ENCODE measurements at places on chromosomes 7 and 10.

DNA sequence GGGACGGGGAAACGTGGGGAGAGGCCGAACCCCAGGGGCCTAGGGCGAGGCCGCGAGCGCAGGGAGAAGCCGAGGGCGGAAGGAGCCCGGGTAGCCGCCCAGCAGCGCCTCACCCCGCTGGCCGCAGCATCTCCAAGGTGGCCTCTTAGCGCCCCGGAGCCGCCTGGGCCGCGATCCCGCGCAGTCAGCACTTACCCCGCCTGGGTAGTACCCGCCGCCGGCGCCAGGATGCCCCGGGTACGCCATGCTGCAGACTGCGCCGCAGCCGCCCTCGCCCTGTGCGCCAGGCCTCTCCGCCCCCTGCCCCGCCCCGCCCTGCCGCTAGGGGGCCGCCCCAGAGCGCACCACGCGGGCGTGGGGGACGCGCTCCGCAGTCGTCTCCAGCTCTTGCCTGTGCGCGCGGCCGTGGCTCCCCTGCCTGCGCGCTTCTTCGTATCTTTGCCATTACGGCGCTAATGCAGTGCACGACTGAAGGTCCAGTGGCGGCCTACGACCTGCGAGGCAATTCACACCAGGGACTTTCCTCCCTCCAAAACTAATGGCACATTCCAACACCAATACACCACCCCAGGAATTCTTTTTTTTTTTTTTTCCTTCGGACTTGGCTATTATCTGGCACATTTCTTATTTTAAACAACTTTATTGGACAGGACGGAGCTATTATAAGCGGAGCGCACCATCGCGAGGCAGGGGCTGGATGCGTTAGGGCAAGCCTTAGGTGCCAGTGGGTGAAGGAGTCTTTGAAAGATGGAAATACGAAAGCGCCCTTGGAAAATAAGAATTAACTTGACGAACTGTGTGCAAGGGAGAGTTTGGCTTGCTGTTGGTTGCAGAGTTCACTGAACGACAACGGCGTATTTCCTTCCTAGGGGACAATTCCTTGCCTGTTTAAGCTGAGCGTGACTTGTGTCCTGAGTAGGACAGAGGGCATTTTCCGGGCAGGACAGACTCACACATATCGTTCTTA is at the start of gene SRI:
TSS of gene SRI (minus strand) at position 258 of the 967 bp plus-strand sequence. CDS start at position 246, 12 bp downstream.
- DNase-seq = peak; percentile 83

DNA sequence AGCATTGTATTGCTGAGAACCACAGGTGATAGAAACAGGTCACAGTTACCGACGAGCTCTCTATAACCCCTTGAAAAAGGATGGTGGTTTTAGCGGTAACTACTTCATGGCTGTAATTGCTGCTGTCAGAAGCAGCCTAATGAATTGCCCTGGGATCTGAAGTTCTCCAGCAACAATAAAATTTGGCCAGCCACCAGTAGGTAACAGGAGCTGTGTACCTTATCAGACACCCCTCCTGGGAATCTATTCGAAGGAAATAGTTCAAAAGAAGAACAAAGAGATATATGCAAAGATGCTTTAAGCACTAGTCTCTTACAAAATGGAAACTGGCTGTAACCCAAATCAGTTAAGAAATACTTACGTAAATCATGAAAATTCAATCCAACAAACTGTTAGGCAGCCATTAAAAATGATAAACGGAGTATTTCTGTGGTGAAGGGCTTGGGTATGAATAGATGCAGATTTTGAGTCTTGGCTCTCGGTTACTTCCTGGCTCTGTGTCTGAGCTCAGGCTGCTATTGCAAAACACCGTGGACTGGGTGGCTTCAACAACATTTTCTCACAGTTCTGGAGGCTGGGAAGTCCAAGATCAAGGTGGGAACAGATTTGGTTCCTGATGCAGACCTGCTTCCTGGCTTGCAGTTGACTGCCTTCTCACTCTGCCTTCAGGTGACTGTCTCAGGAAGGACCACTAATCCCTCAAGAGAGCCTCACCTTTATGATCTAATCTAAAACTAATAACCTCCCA is 1.6 kb downstream of the MSRB2 start:
- DNase-seq = no peak

GRCh38 chr10:60898321-60898720 is 45.7 kb downstream of the RHOBTB1 start:
- DNase-seq = no peak

GRCh38 chr7:117791877-117792780 is 81.1 kb downstream of the CTTNBP2 start:
- no peak for DNase-seq

- DNase-seq = peak; percentile 57
Observed at GRCh38 chr10:23314835-23315239, 29.8 kb downstream of the C10orf67 start.

GRCh38 chr7:67791918-67792317 is 795.3 kb downstream of the TYW1 start:
- no peak for DNase-seq

DNA sequence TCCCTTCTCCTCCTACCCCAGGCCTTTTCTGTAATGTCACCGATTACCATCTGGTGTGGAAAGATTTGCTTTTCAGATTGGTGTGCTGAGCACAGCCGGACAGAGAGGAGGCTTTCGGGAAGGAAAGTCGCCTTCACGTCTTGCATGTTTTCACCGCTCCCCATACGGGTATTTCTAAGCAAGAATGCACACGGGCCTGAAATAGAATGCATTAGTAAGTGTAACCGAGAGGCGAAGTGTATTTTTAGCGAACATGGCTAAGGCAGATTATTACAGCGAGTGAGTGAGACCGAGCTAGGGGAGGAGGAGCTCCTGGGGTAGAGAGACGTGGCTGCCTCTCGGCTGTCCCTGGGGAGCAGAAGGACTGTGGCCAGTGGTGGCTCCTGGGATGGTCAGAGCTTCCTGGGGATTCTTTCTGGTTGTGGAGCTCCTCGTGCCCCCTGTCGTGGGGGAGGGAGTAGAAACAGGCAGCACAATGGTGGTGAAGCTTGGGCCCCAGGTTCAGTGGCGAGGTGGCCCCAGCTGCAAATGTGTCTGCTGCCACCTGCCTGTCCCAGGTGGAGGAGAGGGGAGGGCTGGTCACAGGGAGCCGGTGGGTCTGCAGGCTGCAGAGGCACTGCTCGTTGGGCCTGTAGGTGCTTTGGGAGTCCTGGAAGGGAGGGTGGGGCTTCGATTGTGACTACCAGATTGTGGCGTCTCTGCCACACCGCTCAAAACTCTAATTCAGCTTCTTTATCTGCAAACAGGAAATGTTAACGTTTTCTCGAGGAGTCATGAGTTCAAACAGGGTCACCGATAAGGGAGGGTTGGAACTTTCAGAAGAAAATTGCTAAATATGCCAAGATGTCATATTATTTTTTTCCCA is 135.8 kb downstream of the CAMK1D start:
- no peak for DNase-seq

DNA sequence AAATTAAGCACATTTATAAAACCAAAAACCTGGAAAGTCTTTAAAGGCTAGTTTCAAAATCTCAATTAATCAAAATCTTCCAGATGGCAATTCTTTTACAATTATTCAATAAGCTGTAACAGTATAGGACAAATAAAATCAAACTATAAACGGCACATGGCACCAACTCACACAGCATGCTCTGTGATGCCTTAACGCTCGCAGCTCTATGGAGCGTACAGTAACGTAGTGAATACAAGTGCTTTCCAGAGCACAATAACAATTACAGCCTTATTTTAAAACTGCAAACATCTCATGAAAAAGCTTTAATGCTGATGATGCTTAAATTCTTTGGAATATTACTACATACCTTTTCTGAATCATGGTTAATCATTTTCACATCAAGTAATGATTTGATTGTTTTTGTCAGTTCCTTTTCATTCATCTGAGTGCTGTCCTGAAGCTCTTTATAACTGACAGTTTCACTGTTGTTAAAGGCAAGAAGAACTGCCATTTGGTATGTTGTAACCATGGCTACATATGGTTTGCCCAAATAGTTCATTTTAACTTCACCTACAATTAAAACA is 74.2 kb downstream of the CUL2 start:
- DNase-seq = no peak

DNA sequence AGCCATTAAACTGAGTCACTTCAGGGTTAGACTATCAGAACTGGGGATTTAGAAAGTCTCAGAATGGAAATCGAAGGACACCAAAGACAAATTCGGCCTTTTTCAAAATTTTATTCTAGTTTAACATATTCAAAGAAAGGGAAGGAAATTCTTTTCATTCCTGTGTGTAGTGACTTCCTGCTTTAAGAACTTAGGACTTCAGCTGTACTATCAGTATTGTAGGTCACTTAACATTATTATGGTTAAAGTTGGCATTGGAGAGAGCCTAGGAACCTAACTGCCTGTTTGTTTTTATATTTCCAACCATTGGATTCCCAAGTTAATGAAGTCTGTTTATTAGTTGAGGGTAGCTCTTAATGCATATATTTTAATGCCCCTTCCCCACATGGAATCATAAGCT is 63.7 kb downstream of the PTEN start:
- DNase-seq = no peak

GRCh38 chr10:659688-660141 is 29.8 kb downstream of the DIP2C start:
- DNase-seq = no peak
